ENCODE measurements at places on chromosomes 7 and 10.

DNA sequence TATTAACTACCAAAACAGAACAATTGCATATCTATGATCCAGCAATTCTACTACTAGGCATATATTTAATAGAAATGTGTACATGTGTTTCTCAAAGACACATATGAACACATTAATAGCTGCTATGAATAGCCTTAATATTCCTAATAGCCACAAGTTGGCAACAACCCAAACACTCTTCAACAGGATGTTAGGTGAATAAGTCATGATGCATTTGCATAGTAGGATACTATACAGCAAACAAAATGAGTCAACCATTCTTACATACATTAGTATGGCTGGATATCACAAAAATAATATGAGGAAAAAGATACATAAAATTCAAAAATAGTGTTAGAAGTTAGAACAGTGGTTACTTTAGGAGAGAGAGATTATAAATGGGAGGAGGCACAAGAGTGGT lies 26.8 kb upstream of the ZNF746 start:
- DNase-seq: no peak

- no peak for DNase-seq
Observed at GRCh38 chr10:50937230-50937907, 51.9 kb upstream of the A1CF start.

GRCh38 chr10:110650265-110650668 lies 6.1 kb downstream of the RBM20 start:
- DNase-seq: no peak

- no peak for DNase-seq
Observed at GRCh38 chr7:143252006-143252405, 11.2 kb upstream of the GSTK1 start.

GRCh38 chr10:33279811-33280602 lies 54.5 kb downstream of the NRP1 start:
- no peak for DNase-seq

DNA sequence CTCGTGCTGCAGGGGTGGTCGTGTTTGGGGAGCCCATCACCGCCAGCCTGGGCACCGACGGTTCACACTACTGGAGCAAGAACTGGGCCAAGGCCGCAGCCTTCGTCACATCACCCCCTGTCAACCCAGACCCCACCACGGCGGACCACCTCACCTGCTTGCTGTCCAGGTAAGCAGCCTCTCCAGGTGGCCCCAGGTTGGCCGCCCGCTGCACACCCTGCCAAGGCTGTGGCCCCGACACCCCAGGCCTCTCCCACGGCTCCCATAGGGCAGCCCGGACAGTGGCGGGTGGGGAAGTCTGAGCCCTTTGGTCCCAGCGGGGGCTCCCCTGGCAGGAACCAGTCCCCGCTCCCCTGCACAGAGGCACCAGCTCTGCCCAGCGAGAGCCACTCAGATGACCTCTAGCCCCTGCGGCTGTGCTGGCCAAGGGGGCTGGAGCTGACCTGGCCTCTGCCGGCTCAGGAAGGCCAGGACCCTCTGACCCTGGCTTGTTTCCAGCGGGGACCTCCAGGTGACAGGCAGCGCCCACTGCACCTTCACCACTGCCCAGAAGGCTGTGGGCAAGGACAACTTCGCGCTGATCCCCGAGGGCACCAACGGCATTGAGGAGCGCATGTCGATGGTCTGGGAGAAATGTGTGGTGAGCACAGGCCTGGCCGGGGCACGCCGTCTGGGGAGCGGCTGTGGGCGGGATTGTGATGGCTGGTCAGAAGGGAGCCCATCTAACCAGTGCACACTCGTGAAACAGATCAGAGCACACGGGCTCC lies 13.8 kb downstream of the DPYSL4 start:
- no peak for DNase-seq

DNA sequence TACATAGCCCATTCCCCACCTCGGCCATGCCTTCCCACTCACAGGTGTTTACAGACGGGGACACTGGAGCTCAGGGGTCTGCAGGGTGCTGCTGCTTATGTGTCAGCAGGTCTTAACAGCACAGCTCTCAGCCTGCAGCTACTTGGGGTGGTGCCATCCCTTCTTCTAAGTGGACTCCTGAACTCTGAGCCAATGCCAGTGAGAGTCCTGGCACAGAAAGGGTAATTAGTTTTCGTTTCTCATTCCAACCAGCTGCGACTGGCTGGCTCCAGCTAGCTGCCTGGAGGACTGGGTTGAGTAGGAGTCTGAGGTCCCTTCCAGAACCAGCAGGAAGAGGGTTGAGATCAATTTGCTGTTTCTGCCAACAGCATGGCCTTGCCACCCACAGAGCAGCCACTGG lies 88.3 kb upstream of the AGK start:
- DNase-seq: no peak

- no peak for DNase-seq
Observed at GRCh38 chr7:120628251-120628650, 229.7 kb downstream of the TSPAN12 start.

DNA sequence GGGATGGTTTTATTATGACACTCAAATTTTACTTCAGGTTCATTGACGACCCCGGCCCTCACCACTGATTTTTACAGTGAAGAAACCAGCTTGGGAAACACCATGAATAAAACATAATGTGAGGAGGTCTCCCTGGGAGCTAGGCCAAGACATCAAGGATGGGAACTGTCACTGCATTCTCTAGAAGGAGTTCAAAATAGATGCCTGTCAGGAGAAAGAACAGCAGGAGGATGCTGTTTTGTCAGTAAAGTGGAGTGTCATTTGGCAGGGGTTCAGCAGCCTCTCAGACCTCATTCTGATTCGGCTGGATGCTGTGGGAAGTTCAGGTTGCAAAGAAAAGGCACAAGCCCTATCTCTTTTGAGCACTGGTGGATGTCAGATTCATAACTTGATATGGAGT lies 360.3 kb upstream of the C7orf33 start:
- no peak for DNase-seq

GRCh38 chr7:131250331-131250730 lies 77.3 kb upstream of the MKLN1 start:
- DNase-seq: no peak

GRCh38 chr10:28535846-28536245 lies 2.9 kb downstream of the WAC start:
- no peak for DNase-seq

- DNase-seq: no peak
Observed at GRCh38 chr10:68594405-68594804, 34.3 kb downstream of the TET1 start.

DNA sequence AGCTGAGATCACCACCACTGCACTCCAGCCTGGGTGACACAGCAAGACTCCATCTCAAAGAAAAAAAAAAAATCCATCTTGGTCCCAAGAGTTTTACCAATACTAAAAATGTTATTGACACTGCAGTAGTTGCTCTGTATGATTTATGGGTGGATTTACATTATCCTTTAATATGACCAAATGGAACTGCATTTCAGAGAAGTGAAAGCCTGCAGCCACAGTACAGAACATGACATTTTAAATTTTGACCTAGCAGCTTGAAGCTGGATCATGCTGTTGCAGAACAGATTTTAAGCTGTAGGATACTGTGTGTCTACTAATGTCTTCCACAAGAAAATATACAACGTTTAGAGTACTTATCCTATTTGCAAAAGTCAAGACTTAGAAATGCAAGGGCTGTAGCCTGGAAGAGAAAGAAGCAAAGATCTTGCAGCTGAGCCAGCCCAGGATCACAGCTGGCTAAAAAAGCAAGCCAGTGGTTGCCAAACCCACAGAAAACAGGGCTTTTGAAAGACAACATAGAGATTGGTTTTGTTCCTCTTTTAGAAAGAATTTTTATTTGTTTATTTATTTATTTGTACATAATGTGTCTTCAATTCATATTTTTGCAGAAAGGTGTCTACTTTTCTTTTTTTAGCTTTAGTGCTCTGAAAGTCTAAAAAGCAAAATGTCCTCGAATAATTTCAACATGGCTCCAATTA lies 55.2 kb upstream of the WNT16 start:
- DNase-seq: no peak

DNA sequence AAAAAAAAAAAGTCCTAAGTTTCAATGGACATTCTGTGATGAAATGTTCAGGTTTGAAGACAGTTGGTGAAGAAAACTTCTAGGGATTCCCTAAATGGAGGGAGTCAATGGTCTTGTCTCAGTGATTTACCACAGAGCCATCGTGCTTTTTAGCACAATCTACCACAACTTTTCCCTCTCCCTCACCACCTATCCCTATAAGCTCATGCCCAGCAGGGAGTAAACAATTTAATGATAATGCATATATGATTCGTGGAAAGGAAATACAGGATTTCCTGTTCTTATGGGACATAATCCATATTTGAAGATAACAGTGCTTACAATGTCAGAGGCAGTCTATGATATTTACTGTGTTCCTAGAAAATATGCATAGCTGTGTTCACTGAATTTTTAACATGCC lies 38.4 kb upstream of the CD36 start:
- DNase-seq: no peak

GRCh38 chr10:340646-341045 lies 205.4 kb downstream of the ZMYND11 start:
- DNase-seq: no peak

GRCh38 chr7:38481401-38481800 lies 149.8 kb downstream of the AMPH start:
- DNase-seq: no peak

DNA sequence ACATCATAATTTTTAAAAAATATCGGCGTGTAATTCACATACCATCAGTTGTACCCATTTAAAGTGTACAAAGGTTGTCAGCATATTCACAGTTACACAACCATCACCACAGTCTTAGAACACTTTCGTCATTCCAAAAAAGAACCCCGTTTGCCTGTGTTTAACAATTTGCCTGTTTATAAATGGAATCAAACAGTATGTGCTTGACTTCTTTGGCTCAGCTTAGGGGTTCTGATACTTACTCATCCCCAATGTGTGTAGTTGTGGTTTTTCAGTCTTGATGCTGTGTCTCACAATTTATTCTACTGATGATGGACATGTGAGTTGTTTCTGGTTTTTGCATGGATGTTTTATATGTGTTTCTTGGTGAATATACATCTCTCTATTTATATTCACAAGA lies 50.0 kb downstream of the PRPF18 start:
- no peak for DNase-seq

DNA sequence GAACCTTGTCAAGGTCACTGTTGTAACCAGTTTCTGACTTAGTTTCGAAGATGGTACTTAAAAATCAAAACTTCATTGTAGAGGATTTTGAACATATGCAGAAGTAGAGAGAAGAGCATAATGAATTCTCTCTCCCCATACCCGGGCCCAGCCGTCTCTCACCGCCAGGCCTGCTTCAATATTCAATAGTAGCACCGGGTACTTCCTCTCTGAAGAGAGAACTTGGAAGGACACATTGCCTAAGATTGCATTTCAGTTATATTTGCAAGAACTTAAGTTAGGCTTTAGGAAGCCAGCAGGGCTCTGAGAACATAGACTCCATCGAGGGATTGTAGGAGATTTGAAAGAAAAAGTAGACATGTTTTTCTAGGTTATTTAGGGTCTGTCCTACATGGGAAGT lies 19.1 kb downstream of the LMTK2 start:
- no peak for DNase-seq

GRCh38 chr10:110657973-110658691 lies 14.0 kb downstream of the RBM20 start:
- DNase-seq: no peak

DNA sequence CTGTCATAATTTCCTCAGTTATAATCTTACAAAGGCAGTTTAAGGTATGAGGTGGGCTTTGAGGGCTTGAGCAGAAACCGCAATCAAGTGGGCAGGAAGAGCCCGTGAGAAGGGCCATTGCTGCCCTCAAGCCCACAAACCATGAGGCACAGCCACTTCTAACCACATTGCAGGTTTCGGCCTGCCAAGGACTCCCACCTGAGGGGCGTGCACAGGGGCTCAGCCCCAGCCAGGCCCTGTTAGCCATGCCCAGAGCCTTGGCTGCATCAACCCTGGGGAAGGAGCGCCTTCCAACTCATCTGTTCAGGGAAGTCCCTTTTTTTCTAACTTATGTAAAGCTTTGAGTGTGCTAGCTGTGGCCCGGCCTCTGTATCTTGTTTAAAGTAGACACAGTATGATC lies 5.9 kb upstream of the FFAR4 start:
- DNase-seq: no peak

- no peak for DNase-seq
Observed at GRCh38 chr7:1156782-1157535, 3.0 kb downstream of the ZFAND2A start.

GRCh38 chr7:134422008-134422407 lies 36.9 kb downstream of the AKR1B1 start:
- no peak for DNase-seq

GRCh38 chr7:13639396-13639795 lies 350.1 kb downstream of the ETV1 start:
- no peak for DNase-seq

- no peak for DNase-seq
Observed at GRCh38 chr7:21639206-21639868, 96.5 kb downstream of the DNAH11 start.

DNA sequence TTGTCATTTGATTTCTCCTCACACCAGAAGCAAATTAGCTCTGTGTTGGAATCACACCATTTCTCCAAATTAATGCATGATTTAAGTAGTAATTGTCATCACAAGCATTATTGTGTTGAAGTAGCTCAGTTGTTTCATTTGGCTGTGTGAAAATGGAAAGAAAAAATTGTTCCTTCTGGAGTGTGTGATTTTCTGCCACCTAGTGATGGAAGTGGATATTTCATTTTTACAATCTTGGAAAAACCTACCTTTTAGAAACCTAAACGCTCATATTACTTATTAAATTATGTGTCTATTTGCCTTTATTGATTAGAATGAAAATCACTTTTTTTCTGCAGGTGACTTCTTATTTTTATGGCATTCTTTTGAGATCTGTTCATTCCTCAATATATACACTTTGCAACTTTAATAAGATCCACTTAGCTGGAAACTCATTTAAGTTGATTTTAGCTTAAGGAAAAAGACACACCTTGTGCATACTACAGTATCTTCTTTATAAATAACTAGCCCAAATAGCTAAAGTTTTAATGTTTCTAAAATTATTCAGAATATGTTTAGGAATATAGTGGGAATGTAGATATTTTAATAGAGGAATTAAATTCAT lies 50.0 kb downstream of the SRI start:
- DNase-seq: no peak

DNA sequence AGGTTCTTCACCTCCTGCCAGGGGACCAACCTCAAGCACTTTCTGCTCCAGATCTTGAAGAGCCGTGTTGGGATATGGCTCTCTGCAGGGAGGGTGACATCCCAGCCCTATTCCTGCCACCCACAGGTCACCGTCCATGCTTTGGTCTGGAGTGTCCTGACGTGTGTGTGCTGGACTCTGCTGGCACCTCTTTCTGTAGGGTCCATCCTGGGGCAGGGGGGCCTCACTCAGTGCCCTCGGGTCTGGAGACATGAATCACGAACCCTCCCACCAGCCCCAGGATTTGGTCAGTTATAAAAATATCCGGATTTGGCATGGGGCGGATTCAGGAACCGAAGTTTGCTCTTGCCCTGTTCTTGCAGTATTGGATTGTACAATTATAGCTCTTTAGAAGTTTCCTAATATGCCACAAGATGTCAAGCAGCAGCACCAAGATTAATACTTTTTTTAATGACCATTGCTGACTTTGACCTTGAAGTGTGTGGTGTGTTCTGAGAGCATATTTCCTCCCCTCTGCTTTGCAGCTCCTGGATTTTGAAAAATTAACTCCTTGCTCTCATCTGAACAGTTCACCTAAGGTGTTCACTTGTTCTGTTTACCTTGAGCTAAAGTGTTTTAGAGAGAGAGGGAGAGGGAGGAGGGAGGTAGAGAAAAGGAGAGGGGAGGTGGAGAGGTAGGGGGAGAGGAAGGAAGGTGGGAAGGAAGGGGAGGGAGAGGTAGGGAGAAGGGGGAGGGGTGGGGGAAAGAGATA lies 95.4 kb upstream of the SHH start:
- DNase-seq: no peak

All from pulmonary artery endothelial cell (primary cell).